Fibroblast of the aortic adventitia (primary cell): ENCODE measurements at places on chromosomes 6 and 20. TPM values are rescaled to one million over a fixed set of nuclear protein-coding genes. Genes with fewer than 3 reads are reported as not detected.
A peak's percentile ranks its signal among the peaks of the same experiment; 100 is the strongest.

The SLC2A10 gene
- total RNA-seq = 37.4 and 43.4 TPM in 2 replicates

The KCNB1 gene
- total RNA-seq = 0.27 and 0.41 TPM in 2 replicates

The TP53TG5 gene
- total RNA-seq = 0.09 TPM in 1 of 2 replicates, not detected in the other

The NOX3 gene
- not detected in 2 replicates for total RNA-seq

The PROKR2 gene
- not detected in 2 replicates for total RNA-seq

The NKAIN4 gene
- total RNA-seq = not detected in 2 replicates

The PARD6B gene
- 1.4 and 1.5 TPM in 2 replicates for total RNA-seq

- DNase-seq = no peak
Observed at GRCh38 chr20:49680484-49680883, 33.2 kb downstream of the B4GALT5 start.

- DNase-seq = no peak
Observed at GRCh38 chr20:46983466-46983865, 88.8 kb downstream of the EYA2 start.

DNA sequence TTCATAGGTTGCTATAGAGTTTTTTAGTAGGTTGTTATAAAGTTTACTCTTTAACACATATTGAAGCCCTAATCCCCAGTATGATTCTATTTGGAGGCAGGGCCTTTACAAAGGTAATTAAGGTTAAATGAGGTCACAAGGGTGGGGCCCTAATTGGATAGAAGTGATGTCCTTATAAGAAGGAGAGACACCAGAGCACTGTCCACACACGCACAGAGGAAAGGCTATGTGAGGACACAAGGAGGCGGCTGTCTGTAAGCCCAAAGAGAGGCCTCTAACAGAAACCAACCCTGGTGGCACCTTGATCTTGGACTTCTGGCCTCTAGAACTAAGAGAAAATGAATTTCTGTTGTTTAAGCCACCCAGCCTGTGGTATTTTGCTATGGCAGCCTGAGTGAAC, 98.5 kb downstream of the GJA10 start:
- DNase-seq = no peak

- DNase-seq = peak; percentile 35
Observed at GRCh38 chr6:12614456-12614855, 102.1 kb upstream of the PHACTR1 start.

- no peak for DNase-seq
Observed at GRCh38 chr6:40545954-40546353, 41.2 kb downstream of the LRFN2 start.

GRCh38 chr6:37830225-37830624, 10.7 kb downstream of the ZFAND3 start:
- no peak for DNase-seq

DNA sequence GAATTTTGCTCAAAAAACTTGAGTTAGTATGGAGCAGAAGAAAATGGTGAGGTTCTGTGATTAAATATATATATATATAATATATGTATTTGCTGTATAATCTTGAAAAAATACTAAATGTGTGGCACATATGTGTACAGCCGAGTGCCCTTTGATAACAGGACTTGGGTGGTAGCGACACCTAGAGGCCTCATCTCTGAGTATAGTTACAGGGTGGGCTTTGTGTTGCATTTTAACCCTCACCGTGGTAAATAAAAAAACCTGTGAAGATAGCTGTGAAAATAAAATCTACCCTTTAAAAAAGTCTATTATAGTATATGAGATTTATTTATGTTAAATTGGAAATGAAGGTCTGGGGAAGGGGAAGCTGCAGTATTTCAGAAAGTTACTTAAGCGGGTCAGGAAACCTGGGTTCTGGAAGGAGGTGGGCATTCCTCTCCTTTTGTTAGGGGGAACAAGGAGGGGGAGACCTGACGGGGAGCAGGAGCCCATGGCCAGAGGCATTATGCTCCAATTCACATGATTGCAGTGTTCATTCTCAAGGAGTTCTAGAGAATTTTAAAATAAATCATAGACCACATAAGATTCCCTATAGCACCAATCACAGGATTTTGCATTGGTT, 82.7 kb downstream of the SH3BGRL2 start:
- peak; percentile 50 for DNase-seq

- no peak for DNase-seq
Observed at GRCh38 chr6:150325066-150325772, 43.6 kb upstream of the IYD start.

GRCh38 chr20:34834459-34834893, 9.0 kb upstream of the NCOA6 start:
- peak; percentile 59 for DNase-seq

DNA sequence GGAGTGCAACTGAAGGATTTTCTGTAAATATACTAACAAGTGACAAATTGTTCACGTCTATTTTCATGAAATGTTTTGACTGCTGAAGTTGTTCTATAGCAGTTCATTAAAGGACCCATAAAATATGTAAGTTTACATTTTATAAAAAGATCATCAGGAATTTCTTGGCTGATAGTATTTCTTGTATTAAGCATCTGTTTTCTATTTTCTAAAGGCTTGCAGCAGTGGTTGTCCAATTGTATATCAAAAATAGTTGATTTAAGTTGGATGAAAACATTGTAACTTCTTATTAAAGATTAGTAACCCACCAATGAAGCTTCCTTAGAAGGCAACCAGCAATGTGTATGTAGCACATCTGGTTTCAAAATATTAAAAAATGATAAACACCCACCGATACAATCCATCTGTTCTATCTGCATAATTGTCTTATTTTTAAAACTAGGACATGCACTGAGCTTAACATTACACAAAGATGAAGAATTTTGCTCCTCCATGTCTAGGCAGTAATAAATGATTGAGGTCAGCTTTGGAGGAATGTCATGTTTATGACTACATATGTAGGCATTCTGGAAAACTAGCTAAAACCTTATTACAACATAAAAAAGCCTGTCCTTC, 301.3 kb upstream of the TCF21 start:
- peak; percentile 75 for DNase-seq

- no peak for DNase-seq
Observed at GRCh38 chr20:19920381-19921138, 96.6 kb upstream of the NAA20 start.

DNA sequence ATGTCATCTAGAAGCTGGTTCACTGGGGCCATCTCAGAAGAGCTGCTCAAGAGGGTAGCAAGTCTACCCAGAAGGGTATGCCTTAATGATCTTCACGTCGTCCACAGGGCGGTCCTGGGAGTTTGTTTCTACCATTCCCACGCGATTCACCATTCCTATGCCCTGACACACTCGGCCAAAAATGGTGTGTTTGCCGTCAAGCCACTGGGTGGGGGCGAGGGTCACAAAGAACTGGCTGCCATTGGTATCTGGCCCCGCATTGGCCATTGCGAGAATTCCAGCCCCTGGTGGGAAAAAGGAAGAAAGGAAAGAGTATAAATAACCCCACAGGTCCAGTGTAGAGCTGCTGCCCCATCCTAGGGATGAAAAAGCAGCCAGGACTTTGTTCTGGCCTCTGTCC, 16.5 kb upstream of the CPNE5 start:
- no peak for DNase-seq

GRCh38 chr6:47007657-47008396, 34.3 kb downstream of the ADGRF1 start:
- no peak for DNase-seq

- DNase-seq = no peak
Observed at GRCh38 chr6:24382220-24382540, 20.6 kb upstream of the MRS2 start.

- DNase-seq = peak; percentile 51
Observed at GRCh38 chr6:144156338-144156737, 6.0 kb downstream of the STX11 start.

- peak; percentile 9 for DNase-seq
Observed at GRCh38 chr20:59782986-59783640, 150.3 kb downstream of the SYCP2 start.
